Dermis microvascular lymphatic vessel endothelial cell (primary cell): ENCODE measurements at places on chromosomes 5 and 9. TPM values are rescaled to one million over a fixed set of nuclear protein-coding genes. Genes with fewer than 3 reads are reported as not detected.

IFNB1 gene
- not detected in 2 replicates for total RNA-seq

AQP7 gene
- not detected in 2 replicates for total RNA-seq

GLDC gene
- 3.4 and 11.8 TPM in 2 replicates for total RNA-seq

SV2C gene
- total RNA-seq = under 0.01 TPM in 1 of 2 replicates, not detected in the other

TRPM6 gene
- 0.25 and 0.26 TPM in 2 replicates for total RNA-seq

RAB14 gene
- 26.2 and 33.8 TPM in 2 replicates for total RNA-seq

GPX8 gene
- total RNA-seq = 6.7 and 12.6 TPM in 2 replicates

CARTPT gene
- not detected in 2 replicates for total RNA-seq

DCAF12 gene
- 17.2 and 23.1 TPM in 2 replicates for total RNA-seq

NMUR2 gene
- not detected in 2 replicates for total RNA-seq

PCDHA7 gene
- total RNA-seq = 0.13 and 0.38 TPM in 2 replicates

ANKRD34B gene
- not detected in 2 replicates for total RNA-seq

ACSL6 gene
- 0.76 and 0.77 TPM in 2 replicates for total RNA-seq

FRMD3 gene
- total RNA-seq = 0.76 and 2.8 TPM in 2 replicates

LCP2 gene
- 0.13 and 0.26 TPM in 2 replicates for total RNA-seq

FGF1 gene
- total RNA-seq = 0.13 TPM in 2 replicates

PNPLA7 gene
- total RNA-seq = 0.39 and 1.1 TPM in 2 replicates

PKN3 gene
- total RNA-seq = 10.2 and 12.1 TPM in 2 replicates

DOK3 gene
- total RNA-seq = 2.8 and 4.4 TPM in 2 replicates

SARDH gene
- under 0.01 and 0.13 TPM in 2 replicates for total RNA-seq

GPR150 gene
- total RNA-seq = 0.13 TPM in 2 replicates

KIF4B gene
- total RNA-seq = 0.26 and 0.63 TPM in 2 replicates

FAM169A gene
- total RNA-seq = 3.9 TPM in 2 replicates

CCDC180 gene
- total RNA-seq = 0.51 and 1.1 TPM in 2 replicates

SPARC gene
- total RNA-seq = 509 and 525 TPM in 2 replicates

SPINK6 gene
- total RNA-seq = not detected in 2 replicates

ENTPD2 gene
- total RNA-seq = not detected in 2 replicates

IFNA2 gene
- total RNA-seq = not detected in 2 replicates
